Common myeloid progenitor, CD34-positive (primary cell): ENCODE measurements at places on chromosomes 2 and 18.

DNA sequence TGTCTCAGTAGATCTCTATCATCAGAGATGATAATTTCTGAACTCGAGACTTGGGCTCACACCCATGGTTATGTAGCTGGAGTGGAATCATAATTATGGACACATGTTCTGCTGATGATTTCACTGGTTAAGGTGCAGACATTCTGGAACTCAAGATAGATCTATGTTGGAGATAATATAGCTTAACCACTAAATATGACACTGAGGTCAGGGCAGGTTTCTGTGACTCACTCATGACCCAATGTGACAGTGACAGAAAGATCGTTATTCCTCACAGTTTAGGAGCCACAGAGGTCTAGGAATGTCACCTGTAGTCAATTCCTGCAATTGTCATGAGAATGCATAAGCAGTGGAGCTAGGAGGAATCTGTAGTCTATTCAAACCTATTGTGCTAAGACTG, 828.6 kb downstream of the TRIB2 start:
- H3K4me1 ChIP-seq, result no peaks in the 10 kb centered on the region
- DNase-seq, result no peak
- H3K27ac ChIP-seq, result no peak overlapping the region
- H3K4me3 ChIP-seq, result no peak overlapping the region

DNA sequence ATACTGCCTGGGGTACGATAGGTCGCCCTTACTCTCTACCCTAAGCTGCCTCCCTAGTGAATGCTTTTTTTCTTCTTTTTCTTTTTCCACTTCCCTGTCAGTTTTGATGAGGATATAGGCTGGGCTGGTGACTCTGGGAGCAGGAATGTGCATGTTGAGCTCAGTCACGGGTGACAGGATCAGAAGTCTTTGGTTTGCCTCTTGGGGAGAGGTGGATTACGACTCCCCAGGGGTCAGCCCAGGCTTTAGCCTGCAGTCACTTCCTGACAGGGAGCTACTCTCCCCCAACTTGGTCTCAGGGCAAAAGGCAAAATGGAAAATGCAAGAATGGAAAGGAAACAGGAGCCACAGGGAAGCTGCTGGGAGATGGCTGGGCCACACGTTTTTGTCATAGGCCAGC, 57.3 kb downstream of the THNSL2 start:
- H3K27me3 ChIP-seq, result no peaks in the 10 kb centered on the region
- DNase-seq, result no peak
- H3K36me3 ChIP-seq, result no peaks in the 10 kb centered on the region

- H3K27me3 ChIP-seq, result no peaks in the 10 kb centered on the region
- no peak overlapping the region for H3K4me3 ChIP-seq
- no peak for DNase-seq
- peaks cover 2% of the 10 kb centered on the region for H3K4me1 ChIP-seq
Observed at GRCh38 chr2:151096235-151096634, 165.4 kb downstream of the RBM43 start.

- peaks cover 5% of the 10 kb centered on the region for H3K36me3 ChIP-seq
- H3K4me3 ChIP-seq, result no peak overlapping the region
- H3K4me1 ChIP-seq, result no peaks in the 10 kb centered on the region
Observed at GRCh38 chr2:73033766-73034381, 37.6 kb downstream of the SFXN5 start.

DNA sequence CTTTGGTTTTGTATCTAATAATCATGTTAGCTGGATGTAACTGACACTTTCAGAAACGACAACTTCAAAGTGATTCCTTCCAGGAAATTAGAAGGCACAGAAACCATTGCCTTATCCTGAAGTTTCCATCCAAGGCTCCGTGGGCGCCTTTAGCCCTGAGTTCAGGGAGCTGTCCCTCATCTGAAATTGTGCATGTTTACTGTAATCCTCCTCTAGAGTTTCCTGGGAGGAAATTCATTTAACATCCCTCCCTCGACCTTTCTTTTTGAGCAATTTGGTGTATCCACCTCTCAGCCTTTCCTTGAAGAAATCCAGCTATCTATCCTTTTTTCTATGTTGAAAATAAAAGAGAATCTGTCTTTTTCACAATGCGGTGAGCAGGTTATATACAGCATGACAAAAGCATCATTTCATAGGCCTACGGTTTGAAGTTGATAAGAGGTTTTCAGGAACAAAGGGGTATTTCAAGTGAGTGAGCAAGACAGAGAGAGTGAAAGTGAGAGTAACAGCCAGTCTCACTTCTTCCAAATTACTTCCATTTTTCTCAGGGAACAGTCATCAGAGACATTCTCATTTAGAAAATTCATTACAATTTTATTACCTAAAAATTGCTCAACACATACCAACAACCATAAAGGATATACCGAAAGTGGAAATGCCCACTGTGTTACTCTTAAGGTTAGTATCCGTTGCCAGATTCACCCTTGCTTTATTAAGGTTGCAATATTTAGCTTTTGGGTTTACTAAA, 167.3 kb downstream of the MREG start:
- H3K4me3 ChIP-seq, result no peak overlapping the region
- H3K27ac ChIP-seq, result no peak overlapping the region
- no peak for DNase-seq

GRCh38 chr2:186617148-186617547, 27.3 kb downstream of the ITGAV start:
- no peaks in the 10 kb centered on the region for H3K36me3 ChIP-seq
- no peak for DNase-seq
- H3K4me1 ChIP-seq, result peaks cover 2% of the 10 kb centered on the region
- H3K27ac ChIP-seq, result no peak overlapping the region
- H3K4me3 ChIP-seq, result no peak overlapping the region

DNA sequence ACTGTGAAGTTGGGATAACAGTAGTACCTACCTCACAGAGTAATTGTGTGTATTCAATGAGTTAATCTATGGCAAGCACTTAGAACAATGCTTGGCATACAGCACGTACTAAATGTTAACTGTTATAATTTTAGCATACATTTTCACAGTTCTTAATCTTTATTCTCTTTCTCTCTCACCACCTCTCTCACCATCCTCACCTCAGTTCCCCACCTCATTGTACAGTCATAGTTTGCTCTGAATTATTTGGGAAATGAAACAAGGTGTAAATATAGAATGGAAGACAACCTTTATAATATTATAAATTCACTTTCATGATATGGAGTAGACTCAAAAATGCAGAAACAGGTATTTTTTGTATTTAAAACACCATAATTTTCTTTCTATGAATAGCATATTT, 40.0 kb upstream of the DNAH7 start:
- H3K4me1 ChIP-seq, result peaks cover 3% of the 10 kb centered on the region
- no peak overlapping the region for H3K27ac ChIP-seq
- no peaks in the 10 kb centered on the region for H3K36me3 ChIP-seq
- DNase-seq, result no peak

DNA sequence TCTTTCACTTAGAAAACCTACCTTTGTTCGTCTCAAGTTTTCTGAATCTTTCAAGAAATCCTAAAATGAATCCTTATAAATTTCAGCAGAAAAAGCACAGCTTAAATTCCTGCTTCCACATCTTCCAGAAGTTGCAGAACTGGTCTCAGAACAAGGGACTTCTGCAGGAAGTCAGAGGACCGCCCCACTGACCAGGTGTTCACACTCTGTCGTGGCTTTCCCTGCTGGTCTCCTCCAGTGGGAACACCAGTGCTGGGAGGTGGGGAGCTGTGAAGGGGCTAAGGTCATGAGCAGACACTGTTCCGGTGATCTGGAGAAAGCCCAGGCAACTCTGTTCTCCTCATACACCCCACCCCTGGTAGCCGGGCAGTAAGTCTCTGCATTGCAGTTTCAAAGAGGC, 3.5 kb downstream of the FAM110C start:
- peaks cover 69% of the 10 kb centered on the region for H3K27me3 ChIP-seq
- no peaks in the 10 kb centered on the region for H3K4me1 ChIP-seq
- H3K36me3 ChIP-seq, result no peaks in the 10 kb centered on the region
- no peak for DNase-seq
- H3K27ac ChIP-seq, result no peak overlapping the region
- no peak overlapping the region for H3K4me3 ChIP-seq

GRCh38 chr2:19574778-19575260, 216.4 kb upstream of the OSR1 start:
- H3K27me3 ChIP-seq, result no peaks in the 10 kb centered on the region
- no peaks in the 10 kb centered on the region for H3K4me1 ChIP-seq
- no peak overlapping the region for H3K4me3 ChIP-seq
- H3K27ac ChIP-seq, result no peak overlapping the region

- DNase-seq, result no peak
- no peaks in the 10 kb centered on the region for H3K27me3 ChIP-seq
- H3K27ac ChIP-seq, result no peak overlapping the region
- no peak overlapping the region for H3K4me3 ChIP-seq
- H3K4me1 ChIP-seq, result no peaks in the 10 kb centered on the region
Observed at GRCh38 chr2:198763793-198764192, 693.9 kb downstream of the SATB2 start.

- no peaks in the 10 kb centered on the region for H3K36me3 ChIP-seq
- no peak overlapping the region for H3K4me3 ChIP-seq
- H3K4me1 ChIP-seq, result no peaks in the 10 kb centered on the region
- no peak for DNase-seq
Observed at GRCh38 chr2:213491376-213491775, 207.1 kb downstream of the SPAG16 start.

GRCh38 chr2:56709181-56709580, 525.4 kb downstream of the CCDC85A start:
- H3K36me3 ChIP-seq, result no peaks in the 10 kb centered on the region
- H3K27ac ChIP-seq, result no peak overlapping the region
- no peaks in the 10 kb centered on the region for H3K27me3 ChIP-seq
- DNase-seq, result no peak

- no peak overlapping the region for H3K4me3 ChIP-seq
- no peaks in the 10 kb centered on the region for H3K36me3 ChIP-seq
- no peaks in the 10 kb centered on the region for H3K4me1 ChIP-seq
- H3K27ac ChIP-seq, result no peak overlapping the region
- H3K27me3 ChIP-seq, result no peaks in the 10 kb centered on the region
Observed at GRCh38 chr18:66616523-66616983, 12.7 kb upstream of the CDH19 start.

- no peaks in the 10 kb centered on the region for H3K27me3 ChIP-seq
- peaks cover 9% of the 10 kb centered on the region for H3K4me1 ChIP-seq
- no peaks in the 10 kb centered on the region for H3K36me3 ChIP-seq
- H3K4me3 ChIP-seq, result no peak overlapping the region
- DNase-seq, result no peak
Observed at GRCh38 chr2:28469947-28470535, 25.8 kb upstream of the PLB1 start.

DNA sequence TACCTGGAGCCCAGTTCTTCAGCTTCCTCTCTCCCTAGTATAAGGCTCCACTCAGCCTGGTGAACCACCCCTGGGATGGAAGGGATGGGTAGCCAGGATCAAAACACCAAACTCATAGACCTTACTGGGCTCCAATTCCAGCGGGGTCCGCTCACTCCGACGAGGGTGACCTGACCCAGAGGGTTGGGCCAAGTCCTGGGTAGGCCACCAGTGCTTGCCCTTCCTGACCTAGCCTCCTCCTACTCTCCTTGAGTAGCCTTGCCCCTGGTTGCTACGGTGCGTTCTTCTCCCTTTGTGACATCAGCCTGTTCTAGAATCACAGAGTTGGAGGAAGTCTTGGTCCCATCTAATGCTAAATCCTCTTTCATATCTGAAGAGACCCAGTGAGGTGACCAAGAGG, 537 bp upstream of the STAT4 start:
- DNase-seq, result peak; percentile 26
- no peak overlapping the region for H3K27ac ChIP-seq
- no peaks in the 10 kb centered on the region for H3K36me3 ChIP-seq
- H3K4me3 ChIP-seq, result peak overlapping the region; percentile 91
- no peaks in the 10 kb centered on the region for H3K27me3 ChIP-seq

GRCh38 chr2:102796337-102796736, 34.5 kb downstream of the TMEM182 start:
- no peak for DNase-seq
- H3K27ac ChIP-seq, result no peak overlapping the region
- no peak overlapping the region for H3K4me3 ChIP-seq
- H3K36me3 ChIP-seq, result peaks cover 23% of the 10 kb centered on the region
- no peaks in the 10 kb centered on the region for H3K4me1 ChIP-seq
- no peaks in the 10 kb centered on the region for H3K27me3 ChIP-seq

DNA sequence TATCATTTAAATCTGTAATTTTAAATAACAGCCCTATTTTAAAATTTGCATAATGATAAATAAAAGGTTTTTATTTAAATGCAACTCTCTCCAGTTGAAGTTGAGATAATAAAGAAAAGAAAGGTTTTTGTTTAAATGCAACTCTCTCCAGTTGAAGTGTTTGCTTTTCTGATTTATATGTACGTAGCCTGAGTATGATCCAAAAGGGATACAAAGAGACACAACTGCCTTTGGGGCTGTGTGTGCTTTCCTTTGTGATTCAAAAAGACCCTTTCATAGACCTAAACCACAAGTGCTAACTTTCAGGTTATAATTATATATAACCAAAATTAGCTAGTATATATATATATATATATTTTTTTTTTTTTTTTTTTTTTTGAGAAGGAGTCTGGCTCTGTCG, 76.2 kb upstream of the MFF start:
- H3K27ac ChIP-seq, result no peak overlapping the region
- H3K4me3 ChIP-seq, result no peak overlapping the region
- H3K36me3 ChIP-seq, result no peaks in the 10 kb centered on the region
- DNase-seq, result no peak
- H3K27me3 ChIP-seq, result no peaks in the 10 kb centered on the region
- no peaks in the 10 kb centered on the region for H3K4me1 ChIP-seq

DNA sequence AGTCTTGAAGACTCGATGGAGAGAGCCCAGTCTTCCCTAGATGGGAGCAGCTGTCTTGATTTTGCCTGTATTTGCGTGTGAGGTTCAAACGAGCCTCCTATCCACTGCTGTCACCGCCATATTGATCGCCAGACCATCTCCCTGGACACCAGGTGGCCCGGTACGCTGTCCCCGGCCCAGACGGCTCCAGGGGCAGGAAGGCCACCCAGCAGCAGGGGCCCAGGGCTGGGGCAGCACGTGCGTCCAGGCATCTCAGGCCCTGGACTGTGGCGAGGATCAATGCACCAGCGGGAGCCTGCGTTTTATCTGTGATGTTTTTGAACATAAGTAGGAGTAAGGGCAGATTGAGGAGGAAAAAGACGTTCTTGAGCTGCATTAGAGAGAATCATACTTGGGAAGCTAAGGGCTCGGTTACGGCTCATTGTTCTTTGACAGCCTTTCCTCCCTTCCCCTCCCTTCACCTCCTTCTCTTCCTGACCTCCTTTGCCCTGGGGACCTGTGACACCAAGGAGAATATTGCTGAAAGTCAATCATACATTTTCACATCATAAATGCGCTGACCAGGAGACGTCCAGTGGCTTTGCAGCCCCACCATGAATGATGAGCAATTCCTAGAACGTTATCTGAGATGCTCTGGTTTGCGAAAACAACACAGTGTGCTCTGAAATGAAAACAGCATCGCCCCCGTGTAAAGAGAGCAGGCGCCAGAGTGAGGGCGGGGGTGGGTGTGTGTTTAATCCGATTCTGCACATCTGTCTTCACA, 711.2 kb upstream of the SALL3 start:
- no peak for DNase-seq
- H3K36me3 ChIP-seq, result no peaks in the 10 kb centered on the region
- no peak overlapping the region for H3K4me3 ChIP-seq
- no peaks in the 10 kb centered on the region for H3K27me3 ChIP-seq
- no peak overlapping the region for H3K27ac ChIP-seq
